ENCODE measurements at places on chromosomes 5 and 9. TPM values are rescaled to one million over a fixed set of nuclear protein-coding genes. Genes with fewer than 3 reads are reported as not detected.

SURF4 gene
- 89.4 TPM for total RNA-seq

MFAP3 gene
- 5.0 TPM for total RNA-seq

ADAMTS13 gene
- total RNA-seq = 11.1 TPM

RALGDS gene
- 233 TPM for total RNA-seq

PRPF4 gene
- total RNA-seq = 5.0 TPM

FOXI1 gene
- total RNA-seq = not detected

PTPA gene
- total RNA-seq = 37.4 TPM

ENTREP1 gene
- 2.2 TPM for total RNA-seq

DBH gene
- not detected for total RNA-seq

TRIP13 gene
- 4.1 TPM for total RNA-seq

BARHL1 gene
- total RNA-seq = not detected

TMOD1 gene
- total RNA-seq = 4.2 TPM

SLC36A2 gene
- total RNA-seq = not detected

LTC4S gene
- 3.0 TPM for total RNA-seq

HTR1A gene
- not detected for total RNA-seq
